ENCODE measurements at places on chromosomes 1 and 21.

DNA sequence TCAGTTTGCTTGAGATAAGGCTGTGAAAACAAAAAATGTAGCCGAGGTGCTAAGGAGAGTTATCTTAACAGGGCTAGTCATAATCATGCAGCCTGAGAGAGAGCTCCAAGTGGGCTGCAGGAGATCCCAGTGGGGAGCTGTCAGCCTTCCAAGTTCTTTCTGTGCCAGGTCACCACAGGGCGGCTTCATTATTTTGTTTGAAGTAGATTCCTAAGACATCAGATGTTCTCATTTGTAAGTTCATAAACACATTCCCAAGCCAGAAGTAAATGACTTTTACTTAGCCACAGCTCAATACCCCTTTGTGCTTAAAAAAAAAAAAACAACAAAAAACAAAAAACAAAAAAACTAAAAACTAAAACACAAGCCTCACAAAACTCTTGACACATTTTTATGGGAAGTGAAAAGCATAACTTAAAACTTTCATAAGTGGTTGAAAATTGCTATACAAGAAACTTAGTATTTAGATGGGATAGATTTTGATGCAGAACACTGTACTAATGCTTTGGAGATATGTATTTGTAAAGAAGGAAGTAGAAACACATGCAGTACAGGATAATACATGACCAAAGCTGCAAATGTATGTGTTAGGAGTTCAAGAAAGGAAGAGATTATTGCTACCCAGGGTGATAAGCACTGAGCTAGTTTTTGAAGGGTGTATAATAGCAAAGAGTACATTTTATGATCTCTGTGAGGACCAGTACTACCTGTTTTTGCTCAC is 8.6 kb downstream of the CDC14A start:
- DNase-seq, result no peak

- DNase-seq, result peak; percentile 19
These were observed 5.6 kb downstream of the PPP1R15B start for GRCh38 chr1:204405988-204406387.

DNA sequence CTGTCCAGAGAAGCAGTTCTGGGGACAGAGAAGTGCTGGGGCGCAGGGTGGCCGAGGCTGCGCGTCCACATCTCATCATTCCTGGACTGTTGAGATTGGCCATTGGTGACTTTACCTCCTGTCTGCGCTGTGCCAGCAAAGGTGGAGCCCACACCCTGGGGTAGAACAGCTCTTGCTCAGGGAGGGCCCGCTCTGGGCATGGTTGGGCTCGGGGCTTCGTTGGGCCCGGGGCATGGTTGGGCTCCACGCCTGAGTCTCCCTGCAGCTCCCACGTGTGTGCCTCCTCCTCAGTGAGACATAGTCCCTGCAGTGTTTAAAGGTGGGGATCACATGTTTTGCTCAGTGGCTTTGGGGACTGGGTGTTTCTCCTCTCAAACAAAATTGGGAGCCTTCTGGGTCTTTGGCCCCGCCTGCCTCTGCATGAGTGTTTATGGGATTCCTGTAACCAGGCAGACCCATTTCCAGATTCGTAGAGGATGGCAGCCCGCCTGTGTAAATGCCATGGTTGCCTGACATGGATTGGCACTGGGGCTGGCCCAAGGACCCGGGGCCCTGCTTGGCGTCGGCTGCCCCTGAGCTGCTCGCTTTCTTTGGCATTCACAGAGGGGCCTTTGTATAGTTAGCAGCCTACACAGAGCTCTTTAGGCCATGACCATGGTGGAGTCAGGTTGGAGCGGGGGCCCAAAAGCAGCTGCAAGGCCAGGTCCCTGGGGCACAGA is 104.6 kb downstream of the TLR5 start:
- DNase-seq, result no peak

DNA sequence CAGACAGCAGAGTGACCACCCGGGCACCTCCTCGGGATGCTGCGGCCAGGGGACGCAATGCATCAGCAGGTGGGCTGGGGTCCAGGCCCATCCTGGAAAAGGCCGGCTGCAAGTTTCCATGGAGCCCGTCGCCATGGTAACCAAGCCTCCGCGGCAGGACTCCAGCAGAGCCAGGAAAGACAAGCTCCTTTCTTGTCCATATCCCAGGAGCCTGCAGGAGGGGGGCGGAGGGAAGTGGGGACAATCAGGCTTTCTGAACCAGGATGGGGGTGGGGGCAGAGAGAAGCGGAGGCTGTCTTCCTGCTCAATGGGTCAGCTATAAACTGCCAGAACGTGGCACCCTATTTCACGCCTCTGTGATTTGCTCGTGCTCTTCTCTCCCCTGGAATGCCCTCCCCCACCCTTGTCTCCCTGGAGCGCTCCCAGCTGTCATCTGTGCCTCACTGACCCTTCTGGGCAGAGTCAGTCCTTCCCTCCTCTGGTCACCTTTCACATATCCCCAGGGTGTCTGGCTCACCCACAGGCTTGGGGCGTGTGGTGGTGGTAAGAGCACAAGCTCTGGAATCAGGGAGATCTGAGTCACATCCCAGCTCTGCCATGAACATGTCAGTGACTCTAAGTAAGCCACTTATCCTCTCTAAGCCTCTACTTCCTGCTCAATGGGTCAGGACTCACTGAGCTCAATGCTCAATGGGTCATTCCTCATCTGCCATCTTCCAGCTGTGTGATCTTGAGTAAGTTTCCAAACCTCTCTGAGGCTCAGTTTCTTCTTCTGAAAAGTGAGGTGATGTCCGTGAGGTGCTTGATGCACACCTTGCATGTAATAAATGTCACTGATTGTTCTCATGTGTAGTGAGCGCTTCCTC is 58.9 kb upstream of the LAPTM5 start:
- peak; percentile 48 for DNase-seq

DNA sequence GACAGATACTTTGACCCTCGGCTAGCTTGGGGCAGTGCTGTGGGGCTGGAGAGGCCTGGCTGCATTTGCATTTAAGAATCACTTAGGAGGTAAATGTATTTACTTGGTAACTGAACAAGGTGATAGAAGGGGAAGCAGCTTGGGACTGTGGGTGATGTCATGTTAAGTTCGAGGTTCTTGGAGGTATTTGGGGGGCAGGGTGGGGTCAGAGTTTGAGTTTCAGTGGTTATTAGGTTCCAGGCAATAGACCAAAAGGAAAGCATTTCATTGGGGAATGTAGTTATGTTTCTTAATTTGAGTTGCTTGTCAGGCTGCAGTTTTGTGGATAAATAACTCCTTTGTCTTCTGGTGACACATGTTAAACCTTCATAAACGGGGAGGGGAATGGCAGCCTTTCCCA is 2.4 kb upstream of the FAM78B start:
- no peak for DNase-seq

GRCh38 chr1:204574865-204575163 is 58.6 kb downstream of the MDM4 start:
- DNase-seq, result no peak

DNA sequence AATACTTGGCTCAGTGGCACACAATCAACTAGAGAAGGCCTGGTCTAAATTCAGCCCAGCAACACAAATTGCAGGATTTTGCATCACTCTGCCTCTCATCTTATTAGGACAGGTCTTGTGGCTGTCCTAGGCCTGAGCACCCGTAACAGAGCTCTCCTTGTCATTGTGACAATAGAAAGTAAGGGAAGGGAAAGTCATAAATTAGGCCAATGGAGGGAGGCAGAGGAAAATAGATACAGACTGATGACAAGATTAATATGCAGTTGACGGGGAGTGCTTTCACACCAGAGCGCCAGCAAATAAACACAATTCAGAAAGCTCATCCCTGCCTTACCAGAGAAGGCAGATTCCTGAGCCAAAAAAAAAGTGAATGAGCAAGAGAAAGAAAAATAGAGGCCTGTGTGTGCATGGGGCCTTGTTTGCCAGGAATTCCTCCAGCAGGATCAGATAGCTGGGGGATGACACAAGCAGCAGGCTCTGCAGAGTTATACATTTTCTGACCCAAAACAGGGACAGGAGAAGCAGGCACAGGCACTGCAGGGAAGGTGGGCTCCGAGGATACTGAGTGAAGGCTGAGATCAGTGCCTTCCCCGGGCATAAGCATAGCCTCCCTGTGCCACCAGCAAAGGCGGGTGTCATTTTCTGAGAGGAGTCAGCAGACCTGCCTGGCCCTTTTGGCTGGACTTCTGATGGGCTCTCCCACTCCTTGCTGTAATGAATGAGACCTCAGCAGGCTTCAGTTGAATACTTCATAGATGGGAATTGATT is 110.0 kb upstream of the SPAG17 start:
- DNase-seq, result no peak

DNA sequence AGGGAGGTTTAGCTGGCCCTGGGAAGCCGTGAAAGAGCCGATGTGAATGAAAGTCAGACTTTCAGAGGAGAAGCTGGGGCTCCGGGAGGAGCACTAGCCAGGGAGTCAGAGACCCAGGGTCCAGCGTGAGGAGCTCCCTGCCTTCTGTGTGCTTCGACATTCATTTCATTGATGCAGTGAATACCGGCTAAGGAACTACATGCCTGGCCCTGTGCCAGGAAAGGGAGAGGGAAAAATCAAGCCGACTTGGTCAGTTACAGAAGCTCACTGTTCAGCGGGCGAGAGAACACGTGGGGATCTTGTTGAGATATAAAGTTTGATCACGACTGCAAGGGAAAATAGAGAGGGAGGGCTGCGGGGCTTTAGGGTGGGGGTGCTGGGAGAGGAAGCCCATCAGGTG is 76.7 kb upstream of the RUNX3 start:
- DNase-seq, result no peak

DNA sequence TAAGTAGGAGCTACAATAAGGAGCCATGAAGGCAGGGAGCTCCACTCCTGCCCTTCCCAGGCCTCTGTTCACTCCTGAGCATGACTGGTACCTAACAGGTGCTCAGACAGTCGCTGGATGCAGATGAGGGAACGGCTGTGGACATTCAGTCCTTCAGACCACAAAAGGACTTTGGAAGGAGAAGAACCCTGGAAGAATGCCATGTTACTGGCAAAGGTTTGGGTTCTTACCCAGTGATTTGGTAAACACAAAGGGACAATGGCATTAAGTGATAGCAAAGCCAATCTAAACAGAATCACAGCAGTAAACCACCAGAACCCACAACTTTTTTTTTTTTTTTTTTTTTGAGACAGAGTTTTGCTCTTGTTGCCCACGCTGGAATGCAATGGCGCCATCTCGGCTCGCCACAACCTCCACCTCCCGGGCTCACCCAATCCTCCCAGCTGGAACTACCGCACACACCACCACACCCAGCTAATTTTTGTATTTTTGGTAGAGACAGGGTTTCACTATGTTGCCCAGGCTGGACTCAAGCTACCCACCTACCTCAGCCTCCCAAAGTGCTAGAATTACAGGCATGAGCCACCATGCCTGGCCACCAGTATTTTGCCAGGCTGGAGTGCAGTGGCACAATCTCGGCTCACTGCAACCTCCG is 7.5 kb upstream of the CBR3 start:
- DNase-seq, result no peak

- DNase-seq, result no peak
These were observed 142.1 kb downstream of the DPYD start for GRCh38 chr1:97778718-97779117.

DNA sequence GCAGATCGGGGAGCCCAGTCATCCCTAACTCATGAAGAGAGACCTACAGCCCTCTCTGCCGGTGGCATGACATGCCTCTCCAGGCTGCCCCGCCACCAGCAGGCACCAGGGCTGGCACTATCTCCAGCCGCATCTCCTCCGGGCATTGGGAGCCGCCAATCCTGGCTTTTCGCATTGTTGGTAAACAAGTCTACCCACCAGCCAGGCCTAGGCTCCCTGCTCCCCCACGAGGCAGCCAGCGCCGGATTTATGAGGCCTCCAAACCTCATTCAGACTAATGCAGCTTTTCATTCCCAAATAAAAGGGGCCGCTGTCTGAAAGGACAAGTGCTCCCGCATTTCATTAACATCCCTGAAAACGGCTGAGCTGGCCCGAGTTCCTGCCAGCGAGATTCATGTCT is 3.4 kb upstream of the GRIK3 start:
- DNase-seq, result peak; percentile 19

GRCh38 chr1:211327346-211327921 is 801 bp downstream of the TRAF5 start:
- DNase-seq, result peak; percentile 45

DNA sequence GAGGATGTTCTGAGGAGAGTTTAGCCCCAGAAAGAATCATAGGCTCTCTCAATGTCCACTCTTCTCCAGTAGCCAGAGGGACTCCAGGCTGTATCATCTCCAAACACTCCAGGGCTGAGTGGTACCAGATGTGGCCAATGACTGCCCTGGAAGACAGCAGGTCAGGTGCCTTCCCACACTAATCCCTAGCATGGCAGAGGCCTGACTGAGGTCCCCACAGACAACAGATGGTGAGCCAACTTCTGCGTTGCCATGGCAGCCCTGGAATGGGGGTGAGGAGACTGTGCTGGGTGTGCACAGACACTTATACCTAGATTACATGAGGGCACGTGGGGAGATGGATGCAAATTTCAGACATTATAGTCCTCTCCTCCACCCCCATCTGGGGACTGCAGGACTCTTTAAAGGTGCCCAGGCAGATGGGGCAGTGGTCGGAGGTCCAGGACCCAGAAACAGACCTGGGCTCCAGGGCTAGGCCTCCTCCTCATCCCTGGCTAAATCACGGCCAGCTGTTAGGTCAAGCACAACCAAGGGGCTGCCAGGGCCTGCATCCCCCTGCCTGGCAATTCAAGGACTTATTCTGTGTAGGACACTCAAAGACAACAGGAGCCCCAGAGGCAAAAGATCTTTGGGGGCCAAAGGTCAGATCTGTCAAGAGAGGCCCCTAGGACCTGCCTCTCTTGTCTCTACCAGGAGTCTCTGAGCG is 42.9 kb downstream of the CAMK2N1 start:
- no peak for DNase-seq

- DNase-seq, result no peak
These were observed 46.3 kb downstream of the NGF start for GRCh38 chr1:115291741-115292140.

- no peak for DNase-seq
These were observed 1428.2 kb downstream of the MRPL39 start for GRCh38 chr21:24179110-24179509.

GRCh38 chr1:10615332-10615731 is 140.6 kb downstream of the PEX14 start:
- no peak for DNase-seq

GRCh38 chr1:247367786-247368422 is 36.2 kb upstream of the ZNF496 start:
- no peak for DNase-seq

- no peak for DNase-seq
These were observed 15.7 kb downstream of the RNF19B start for GRCh38 chr1:32948905-32949304.

All from HAP-1 (cell line).